ENCODE measurements at places on chromosomes 4 and X.
A peak's percentile ranks its signal among the peaks of the same experiment; 100 is the strongest.

GRCh38 chr4:177427192-177427591, 15.0 kb downstream of the AGA start:
- no peak for ATAC-seq

DNA sequence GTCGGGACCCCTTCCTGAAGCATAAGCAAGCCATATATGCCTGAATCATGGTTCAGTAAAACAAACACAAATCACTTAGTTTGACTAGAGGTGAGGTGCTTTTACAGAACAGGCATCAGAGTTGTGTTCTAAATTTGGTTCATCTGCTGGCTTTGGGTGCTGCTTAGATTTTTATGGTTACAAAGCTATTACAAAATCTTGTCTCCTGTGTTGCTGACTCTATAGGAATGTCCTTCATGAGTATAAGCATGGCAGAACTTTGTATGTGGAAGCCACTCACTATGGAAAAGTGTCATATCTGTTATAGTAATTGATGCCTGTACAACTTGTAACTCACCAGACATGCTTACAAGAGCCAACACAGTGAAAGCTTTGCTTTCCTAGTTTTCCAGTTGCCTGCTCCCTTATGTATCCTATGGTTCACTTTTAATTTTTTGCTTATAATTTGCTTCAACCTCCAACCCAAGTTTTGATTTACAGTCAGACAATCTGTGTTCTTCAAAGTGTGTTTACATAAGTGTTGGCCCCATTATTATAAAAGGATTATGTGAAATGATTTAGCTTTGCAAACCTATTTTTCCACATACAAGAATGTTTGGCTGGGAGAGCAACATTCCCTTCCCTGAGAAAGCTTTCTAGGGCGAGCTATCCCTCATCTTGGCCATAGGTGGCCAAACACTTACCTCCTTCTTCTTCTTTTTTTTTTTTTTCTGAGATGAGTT, 30.0 kb upstream of the CYP2U1 start:
- no peak for ATAC-seq

DNA sequence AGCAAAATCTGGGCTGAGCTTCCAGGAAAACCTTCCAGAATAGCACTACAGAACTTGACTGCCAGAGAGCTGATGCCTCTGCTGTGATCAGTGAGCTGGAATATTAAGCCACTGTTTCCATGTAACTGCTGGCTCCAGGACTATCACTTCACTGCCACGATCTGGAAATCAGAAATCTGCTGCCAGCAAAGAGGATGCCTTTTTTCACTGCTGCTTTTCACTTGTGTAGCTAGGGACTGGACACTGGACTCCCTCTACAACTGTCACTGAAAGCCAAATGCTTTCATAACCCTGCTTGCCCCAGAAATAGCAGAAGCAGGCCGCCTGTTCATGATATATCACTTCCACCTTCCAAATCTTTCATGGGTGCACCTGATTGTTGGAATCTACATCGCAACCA, 9.4 kb upstream of the AP1S2 start:
- no peak for ATAC-seq

DNA sequence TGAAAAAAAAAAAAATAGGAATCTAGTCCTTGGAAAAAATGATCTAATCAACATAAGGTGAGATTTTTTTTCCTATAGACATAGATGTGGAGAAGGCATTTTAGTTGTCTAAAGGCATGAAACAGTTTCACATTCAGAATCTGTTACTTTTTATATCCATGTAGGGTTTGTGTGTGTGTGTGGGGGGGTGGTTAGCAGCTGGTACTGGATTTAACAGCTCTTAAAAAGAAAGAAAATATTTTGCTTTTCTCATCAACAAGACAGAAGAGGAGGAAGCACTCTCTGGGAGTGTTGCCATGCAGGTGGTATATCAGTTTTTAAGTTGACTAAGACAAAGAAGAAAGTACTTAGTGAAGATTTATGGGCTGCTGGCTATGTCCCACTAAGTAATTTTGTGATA, 122.3 kb downstream of the VCX3B start:
- no peak for ATAC-seq

DNA sequence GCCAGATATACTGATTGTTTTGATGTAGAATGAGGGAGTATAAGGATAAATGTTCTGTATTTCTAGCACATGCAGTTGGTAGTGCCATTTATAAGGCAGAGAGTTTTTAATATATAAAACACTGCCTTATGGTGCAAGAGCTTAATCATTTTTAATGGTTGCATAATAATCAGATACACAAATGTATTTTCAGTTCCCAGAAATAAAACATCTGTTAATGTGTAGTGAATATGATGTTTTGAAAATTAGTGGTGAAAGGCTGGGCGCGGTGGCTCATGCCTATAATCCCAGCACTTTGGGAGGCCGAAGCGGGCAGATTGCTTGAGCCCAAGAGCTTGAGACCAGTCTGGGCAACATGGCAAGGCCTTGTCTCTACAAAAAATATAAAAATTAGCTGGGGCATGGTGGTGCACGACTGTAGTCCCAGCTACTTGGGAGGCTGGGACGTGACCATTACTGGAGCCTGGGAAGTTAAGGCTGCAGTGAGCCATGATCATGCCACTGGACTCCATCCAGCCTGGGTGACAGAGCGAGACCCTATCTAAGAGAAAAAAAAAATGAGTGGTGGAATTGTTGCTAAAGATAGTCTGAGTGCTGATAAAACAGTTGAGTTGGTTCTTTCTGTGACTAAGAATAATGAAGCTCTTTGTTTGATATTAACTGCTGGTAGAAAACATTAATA, 29.3 kb downstream of the CLCN3 start:
- ATAC-seq = no peak

- no peak for ATAC-seq
These were observed 129.4 kb downstream of the REELD1 start for GRCh38 chr4:146343776-146344175.

GRCh38 chr4:183905593-183906488, 734 bp downstream of the STOX2 start:
- no peak for ATAC-seq

- ATAC-seq = no peak
These were observed 67.8 kb downstream of the TAPT1 start for GRCh38 chr4:16158504-16158852.

DNA sequence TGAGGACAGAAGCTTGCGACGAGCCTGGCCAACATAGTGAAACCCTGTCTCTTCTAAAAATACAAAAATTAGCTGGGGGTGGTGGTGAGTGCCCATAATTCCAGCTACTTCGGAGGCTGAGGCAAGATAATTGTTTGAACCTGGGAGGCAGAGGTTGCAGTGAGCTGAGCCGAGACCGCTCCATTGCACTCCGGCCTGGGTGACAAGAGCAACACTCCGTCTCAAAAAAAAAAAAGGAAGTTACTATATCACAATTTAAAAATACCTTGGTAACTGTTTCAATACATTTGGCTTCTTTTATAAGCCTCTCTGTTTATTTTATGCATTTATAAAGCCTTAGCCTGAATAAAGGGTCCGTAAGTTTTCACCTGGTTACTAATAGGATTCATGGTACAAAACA, 46.6 kb upstream of the CHRNA9 start:
- no peak for ATAC-seq

DNA sequence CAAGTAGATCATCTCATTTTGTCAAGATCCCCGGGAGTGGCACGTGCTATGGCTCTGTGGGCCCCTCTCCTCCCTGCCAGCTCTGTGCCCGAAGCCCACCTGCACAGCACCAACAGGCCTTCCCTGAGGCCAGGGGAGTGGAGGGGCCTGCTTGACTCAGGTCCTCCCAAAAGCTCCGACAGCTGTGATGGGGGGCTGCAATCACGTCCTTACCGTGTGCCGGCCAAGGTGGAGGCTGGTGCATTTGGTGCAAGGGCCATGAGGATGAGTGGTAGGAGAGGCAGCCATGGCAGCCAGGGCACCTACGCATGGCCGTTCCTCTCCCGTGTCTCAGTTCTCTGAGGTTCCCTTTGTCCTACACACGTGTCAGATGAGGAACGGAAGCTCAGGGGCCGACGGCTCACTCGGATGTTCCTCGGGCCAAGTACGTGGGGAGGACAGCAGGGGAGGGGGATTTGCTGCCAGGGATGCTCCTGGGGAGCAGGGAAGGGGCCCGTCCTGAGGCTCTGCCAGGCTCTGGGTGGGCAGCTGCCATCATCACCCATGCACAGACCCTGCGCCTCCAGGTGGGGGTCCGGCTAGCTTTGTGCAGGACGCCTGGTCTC, 95.8 kb downstream of the HMX1 start:
- no peak for ATAC-seq

GRCh38 chr4:87895964-87896621, 63.3 kb downstream of the MEPE start:
- peak; percentile 95 for ATAC-seq

- ATAC-seq = no peak
These were observed 433.9 kb upstream of the ATOH1 start for GRCh38 chr4:93394545-93395081.

DNA sequence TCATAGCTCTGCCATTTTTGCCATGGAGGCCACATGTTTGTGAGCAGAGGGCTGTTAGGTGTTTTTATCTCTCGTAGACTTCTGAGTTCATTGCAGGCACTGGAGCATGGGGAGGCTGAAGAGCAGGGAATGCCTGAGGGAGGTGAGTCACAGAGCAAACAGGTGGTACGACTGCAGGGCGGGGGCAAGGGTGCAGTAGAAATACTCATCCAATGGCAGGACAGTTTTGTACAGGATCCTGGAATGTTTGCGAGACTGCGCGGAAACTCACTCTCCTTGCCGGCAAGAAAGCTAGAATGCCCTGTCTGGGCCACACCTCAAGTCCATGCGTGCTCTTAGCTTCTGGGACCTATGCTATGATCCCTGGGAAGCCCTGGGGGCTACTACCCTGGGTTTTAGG, 20.0 kb upstream of the VCX2 start:
- ATAC-seq = no peak

DNA sequence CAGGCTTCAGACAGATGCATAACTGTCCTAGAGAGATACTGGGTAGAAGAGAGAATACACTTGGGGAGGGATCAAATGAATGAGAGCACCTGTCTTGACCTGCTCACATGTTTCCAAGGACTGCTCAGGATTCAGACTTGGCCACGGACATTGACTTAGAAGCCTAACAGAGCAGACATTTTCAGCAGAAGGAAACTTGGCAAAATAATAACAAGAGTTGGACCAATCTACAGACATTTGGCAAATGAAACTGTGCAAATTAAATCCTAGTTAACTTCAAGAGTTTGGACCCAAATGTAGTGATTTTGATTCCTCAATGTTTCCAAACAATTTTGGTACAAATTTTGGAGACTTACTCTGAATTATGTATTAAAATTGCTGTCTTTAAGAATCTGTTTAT, 223.9 kb downstream of the CAMK2D start:
- no peak for ATAC-seq

Data from activated T-helper 17 cell treated with anti-CD3 and anti-CD28 coated beads, Interleukin-2, amount 50 U/mL, for 72 hours (primary cell).